ENCODE measurements at places on chromosomes 4 and X. TPM values are rescaled to one million over a fixed set of nuclear protein-coding genes. Genes with fewer than 3 reads are reported as not detected.

DNA sequence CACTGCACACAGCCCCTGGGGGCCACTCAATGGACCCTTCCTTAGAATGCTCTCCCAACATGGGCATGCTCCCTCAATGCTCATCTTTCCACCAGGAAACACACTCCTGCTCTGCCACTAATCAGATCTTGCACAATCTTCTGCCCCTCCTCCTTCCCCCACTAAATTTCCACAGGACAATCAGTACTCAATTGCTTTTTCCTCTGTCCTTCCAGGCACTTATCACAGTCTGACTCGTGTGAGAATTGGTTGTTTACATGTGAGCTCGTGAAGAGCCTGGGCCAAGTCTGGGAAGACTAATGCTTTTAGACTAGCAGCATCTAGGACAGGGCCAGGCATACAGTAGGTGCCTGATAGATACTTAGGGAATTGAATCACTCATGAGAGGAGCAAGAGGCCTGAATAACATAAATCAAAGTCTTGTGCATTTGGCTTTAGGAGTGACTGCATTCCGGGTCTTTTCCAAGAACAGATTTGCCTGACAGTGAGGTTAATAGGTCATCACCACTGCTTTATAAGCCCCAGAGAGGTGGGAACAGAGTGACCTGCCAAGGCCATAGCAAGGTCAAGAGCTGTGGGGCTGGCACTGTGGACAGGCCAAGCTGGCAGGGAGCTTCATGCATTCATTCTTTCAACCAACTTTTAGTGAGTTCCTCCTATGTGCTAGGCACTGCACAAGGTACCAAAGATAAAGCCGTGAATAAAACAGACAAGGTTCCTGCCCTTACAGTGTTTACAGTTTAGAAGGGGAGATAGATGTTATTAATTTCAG lies 55.0 kb downstream of the PRPS1 start:
- no peaks in the 10 kb centered on the region for H3K36me3 ChIP-seq
- no peaks in the 10 kb centered on the region for H3K27me3 ChIP-seq
- H3K4me1 ChIP-seq, result peaks cover 29% of the 10 kb centered on the region
- DNase-seq, result peak; percentile 45

- H3K27me3 ChIP-seq, result peaks cover 3% of the 10 kb centered on the region
- H3K4me1 ChIP-seq, result peaks cover 18% of the 10 kb centered on the region
- H3K36me3 ChIP-seq, result no peaks in the 10 kb centered on the region
- no peak for DNase-seq
- no peak overlapping the region for H3K4me3 ChIP-seq
Observed at GRCh38 chr4:144650311-144651005, 4.5 kb downstream of the HHIP start.

GRCh38 chr4:41455206-41455605 lies 82.8 kb upstream of the LIMCH1 start:
- H3K27ac ChIP-seq, result no peak overlapping the region
- H3K36me3 ChIP-seq, result no peaks in the 10 kb centered on the region
- no peak overlapping the region for H3K4me3 ChIP-seq

GRCh38 chr4:127660284-127660885 lies 27.6 kb downstream of the INTU start:
- H3K4me1 ChIP-seq, result no peaks in the 10 kb centered on the region
- no peaks in the 10 kb centered on the region for H3K27me3 ChIP-seq
- no peak overlapping the region for H3K27ac ChIP-seq
- no peak overlapping the region for H3K4me3 ChIP-seq
- peaks cover 11% of the 10 kb centered on the region for H3K36me3 ChIP-seq
- DNase-seq, result no peak

DNA sequence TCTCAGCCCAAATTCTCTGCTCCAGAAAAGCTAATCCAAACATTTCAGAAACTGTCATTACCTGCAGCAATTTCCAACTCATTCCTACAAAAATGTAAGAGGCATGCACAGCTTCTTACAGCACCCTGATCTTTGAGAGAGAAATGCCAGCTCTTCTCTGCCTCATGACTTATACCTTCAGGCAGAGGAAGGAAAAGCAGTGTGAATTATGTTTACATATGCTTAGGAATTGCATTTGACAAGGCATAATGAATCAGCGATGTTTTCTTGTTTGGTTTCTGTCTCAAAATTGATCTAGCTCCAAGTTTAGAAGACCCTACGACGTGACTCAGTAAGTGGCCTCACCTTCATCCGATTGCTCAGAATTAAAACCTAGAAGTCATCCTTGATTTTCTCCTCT lies 21.8 kb upstream of the AGA start:
- H3K4me3 ChIP-seq, result no peak overlapping the region
- H3K27me3 ChIP-seq, result no peaks in the 10 kb centered on the region
- H3K27ac ChIP-seq, result no peak overlapping the region
- H3K4me1 ChIP-seq, result no peaks in the 10 kb centered on the region
- H3K36me3 ChIP-seq, result no peaks in the 10 kb centered on the region

- H3K27ac ChIP-seq, result peak overlapping the region; percentile 66
- no peaks in the 10 kb centered on the region for H3K36me3 ChIP-seq
- no peak overlapping the region for H3K4me3 ChIP-seq
- H3K4me1 ChIP-seq, result peaks cover 21% of the 10 kb centered on the region
- H3K27me3 ChIP-seq, result no peaks in the 10 kb centered on the region
- peak; percentile 42 for DNase-seq
Observed at GRCh38 chrX:13090339-13091110, 46.1 kb upstream of the FAM9C start.

DNA sequence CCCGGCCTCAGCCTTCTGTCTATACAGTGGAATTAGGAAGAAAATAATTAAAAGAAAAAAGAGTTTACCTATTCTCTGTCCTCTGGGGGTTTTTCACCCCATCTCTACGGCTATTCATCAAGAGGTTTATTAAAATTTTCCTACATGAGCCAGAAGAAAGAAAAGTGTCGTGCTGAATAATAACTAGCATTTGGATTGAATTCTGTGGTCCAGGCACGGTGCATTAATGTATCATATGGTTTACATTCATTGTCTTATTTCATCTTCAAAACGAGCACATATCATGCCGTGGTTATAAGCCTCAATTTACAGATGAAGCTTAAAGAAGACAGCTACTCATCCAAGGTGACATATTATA lies 5.4 kb upstream of the NAA15 start:
- peak overlapping the region; percentile 93 for H3K27ac ChIP-seq
- no peak for DNase-seq
- peaks cover 61% of the 10 kb centered on the region for H3K4me1 ChIP-seq
- peaks cover 28% of the 10 kb centered on the region for H3K36me3 ChIP-seq
- peak overlapping the region; percentile 78 for H3K4me3 ChIP-seq

GRCh38 chr4:122632396-122633143 lies 11.7 kb upstream of the IL21 start:
- H3K27ac ChIP-seq, result no peak overlapping the region
- H3K4me3 ChIP-seq, result no peak overlapping the region
- no peaks in the 10 kb centered on the region for H3K27me3 ChIP-seq
- no peak for DNase-seq
- H3K36me3 ChIP-seq, result no peaks in the 10 kb centered on the region

DNA sequence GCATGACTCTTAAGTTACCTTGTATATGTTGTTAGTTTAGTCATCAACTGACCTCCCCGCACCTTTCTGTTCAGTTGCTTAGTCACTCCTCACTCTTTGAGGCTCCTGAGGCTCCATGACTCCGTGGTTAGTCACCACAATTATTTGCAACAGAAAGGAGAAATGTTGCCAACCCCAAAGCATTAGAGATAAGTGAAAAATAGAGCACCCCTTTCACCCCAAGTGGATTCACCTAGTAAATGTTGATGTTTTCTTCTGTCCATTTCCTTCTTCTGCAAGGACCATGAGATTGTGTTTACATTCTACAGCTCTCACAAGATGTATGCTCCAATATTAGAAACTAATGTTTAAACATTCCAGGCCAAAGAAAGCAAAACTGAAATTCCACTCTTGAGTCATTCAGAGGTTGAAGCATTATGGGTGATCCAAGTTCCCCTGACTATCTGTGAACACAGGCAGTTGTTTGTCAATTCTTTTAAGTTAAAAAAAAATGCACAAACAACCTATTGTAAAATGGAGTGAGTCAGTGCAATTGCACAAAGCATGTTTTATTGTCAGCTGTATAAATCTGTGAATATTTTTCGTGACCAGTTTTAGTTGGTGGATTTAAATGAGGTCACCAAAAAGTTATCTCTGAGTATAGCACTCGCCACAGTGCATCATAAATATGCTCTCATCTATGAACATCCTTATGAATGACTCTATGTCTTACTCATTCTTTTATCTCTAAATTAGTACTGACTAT lies 552.4 kb upstream of the MAGEB2 start:
- H3K36me3 ChIP-seq, result no peaks in the 10 kb centered on the region
- no peak overlapping the region for H3K4me3 ChIP-seq
- H3K27ac ChIP-seq, result peak overlapping the region; percentile 12
- no peaks in the 10 kb centered on the region for H3K4me1 ChIP-seq

GRCh38 chr4:74033739-74034138 lies 4.8 kb downstream of the CXCL3 start:
- no peak overlapping the region for H3K4me3 ChIP-seq
- DNase-seq, result no peak
- no peaks in the 10 kb centered on the region for H3K4me1 ChIP-seq
- no peaks in the 10 kb centered on the region for H3K27me3 ChIP-seq

DNA sequence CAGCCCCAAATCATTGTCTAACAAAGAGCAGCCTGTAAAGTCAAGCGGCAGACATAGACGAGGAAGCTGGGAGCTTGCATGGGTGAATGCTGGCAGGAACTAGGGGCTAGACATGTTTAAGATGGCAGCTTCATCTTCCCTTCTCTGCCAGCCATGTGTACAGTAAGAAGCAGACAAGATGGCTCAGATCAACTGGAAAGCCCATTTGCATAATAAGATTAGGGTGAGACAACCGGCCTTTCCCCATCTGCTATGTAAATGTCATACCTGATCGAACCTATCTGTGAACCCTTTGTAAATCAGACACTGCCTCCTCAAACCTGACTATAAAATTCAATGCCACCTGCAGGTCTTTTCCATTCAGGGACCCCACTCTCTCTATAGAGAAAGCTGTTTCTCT lies 22.8 kb upstream of the HADH start:
- no peak for DNase-seq
- H3K36me3 ChIP-seq, result no peaks in the 10 kb centered on the region
- H3K27ac ChIP-seq, result no peak overlapping the region
- no peak overlapping the region for H3K4me3 ChIP-seq
- no peaks in the 10 kb centered on the region for H3K27me3 ChIP-seq

DNA sequence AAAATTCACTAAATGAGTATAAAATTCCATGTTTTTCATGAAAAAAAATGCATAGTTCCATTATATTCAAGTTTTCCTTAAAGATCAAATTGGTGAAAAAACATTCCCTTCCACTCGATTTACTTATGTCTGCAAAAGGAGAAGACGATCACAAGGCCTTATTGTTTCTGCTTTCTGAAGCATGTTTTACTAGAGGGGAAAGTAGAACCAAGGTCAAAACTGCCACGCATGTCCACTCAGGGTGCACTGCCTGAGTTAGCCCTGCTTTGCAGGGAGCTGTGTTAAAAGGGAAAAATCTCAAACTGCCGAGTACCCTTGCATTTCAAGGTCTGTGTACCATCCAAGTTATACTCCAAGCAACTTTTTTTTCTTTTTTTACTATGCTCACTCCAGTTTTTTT lies 57.2 kb downstream of the TRAPPC11 start:
- H3K4me3 ChIP-seq, result no peak overlapping the region
- DNase-seq, result no peak
- peaks cover 35% of the 10 kb centered on the region for H3K36me3 ChIP-seq
- H3K27ac ChIP-seq, result no peak overlapping the region
- peaks cover 4% of the 10 kb centered on the region for H3K4me1 ChIP-seq
- no peaks in the 10 kb centered on the region for H3K27me3 ChIP-seq

GRCh38 chr4:88418411-88418810 lies 38.5 kb upstream of the HERC5 start:
- H3K27ac ChIP-seq, result no peak overlapping the region
- H3K36me3 ChIP-seq, result peaks cover 9% of the 10 kb centered on the region
- H3K4me3 ChIP-seq, result no peak overlapping the region
- peaks cover 8% of the 10 kb centered on the region for H3K4me1 ChIP-seq
- DNase-seq, result no peak

GRCh38 chr4:72909461-72909860 lies 160.1 kb downstream of the COX18 start:
- no peaks in the 10 kb centered on the region for H3K36me3 ChIP-seq

DNA sequence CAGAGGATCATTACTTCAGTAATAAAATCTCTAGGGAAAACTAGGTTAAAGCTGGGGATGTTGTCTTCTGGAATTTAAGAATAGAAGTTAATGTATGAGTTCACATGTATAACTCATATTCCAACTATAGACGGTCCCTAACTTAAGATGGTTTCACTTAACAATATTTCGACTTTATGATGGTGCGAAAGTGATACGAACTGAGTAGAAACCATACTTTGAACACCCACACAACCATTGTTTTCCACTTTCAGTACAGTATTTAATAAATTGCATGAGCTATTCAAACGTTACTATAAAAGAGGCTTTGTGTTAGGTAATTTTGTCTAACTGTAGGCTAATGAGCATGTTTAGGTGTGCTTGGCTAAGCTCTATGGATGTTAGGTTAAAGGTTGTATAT lies 38.7 kb downstream of the CCSER1 start:
- DNase-seq, result no peak
- H3K27me3 ChIP-seq, result no peaks in the 10 kb centered on the region
- H3K27ac ChIP-seq, result no peak overlapping the region
- no peak overlapping the region for H3K4me3 ChIP-seq
- H3K4me1 ChIP-seq, result peaks cover 10% of the 10 kb centered on the region

- DNase-seq, result no peak
- H3K27me3 ChIP-seq, result no peaks in the 10 kb centered on the region
- H3K36me3 ChIP-seq, result no peaks in the 10 kb centered on the region
Observed at GRCh38 chr4:97279391-97279790, 863.9 kb downstream of the STPG2 start.

DNA sequence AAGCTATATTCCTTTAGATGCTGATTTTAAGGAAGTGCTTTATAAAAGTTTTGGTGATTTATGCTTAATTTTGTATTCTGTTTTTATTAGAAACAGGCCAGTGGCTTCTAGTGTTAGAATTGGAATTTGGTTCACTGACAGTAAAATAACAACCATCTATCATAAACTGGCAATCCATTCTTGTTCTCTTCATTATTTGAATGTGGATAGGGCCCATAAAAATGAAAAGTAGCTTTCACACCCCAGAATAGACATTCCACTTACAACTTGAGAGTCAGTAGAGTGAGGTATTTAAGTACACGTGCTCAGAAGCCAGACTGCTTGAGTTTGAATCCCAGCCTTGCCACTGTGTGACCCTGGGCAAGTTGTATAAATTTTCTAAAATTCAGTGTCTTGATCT lies 232.4 kb upstream of the CTSO start:
- no peak overlapping the region for H3K4me3 ChIP-seq
- no peak for DNase-seq
- no peaks in the 10 kb centered on the region for H3K36me3 ChIP-seq
- H3K4me1 ChIP-seq, result no peaks in the 10 kb centered on the region

- peaks cover 5% of the 10 kb centered on the region for H3K27me3 ChIP-seq
- peaks cover 22% of the 10 kb centered on the region for H3K4me1 ChIP-seq
- H3K4me3 ChIP-seq, result no peak overlapping the region
- no peak overlapping the region for H3K27ac ChIP-seq
Observed at GRCh38 chr4:56532239-56532638, 26.6 kb downstream of the ARL9 start.

The DMRTC1B gene
- 0.93 TPM for polyA plus RNA-seq

The HOPX gene
- polyA plus RNA-seq, result 60.2 TPM

The TIMP1 gene
- 237 TPM for polyA plus RNA-seq

The HTN1 gene
- polyA plus RNA-seq, result not detected

The TMEM33 gene
- polyA plus RNA-seq, result 9.1 TPM

The USP51 gene
- 0.44 TPM for polyA plus RNA-seq

The FGFR3 gene
- polyA plus RNA-seq, result 2.7 TPM
